NCI-H187 (cell line): ENCODE measurements at places on chromosomes 16 and 17.
A peak's percentile ranks its signal among the peaks of the same experiment; 100 is the strongest.

DNA sequence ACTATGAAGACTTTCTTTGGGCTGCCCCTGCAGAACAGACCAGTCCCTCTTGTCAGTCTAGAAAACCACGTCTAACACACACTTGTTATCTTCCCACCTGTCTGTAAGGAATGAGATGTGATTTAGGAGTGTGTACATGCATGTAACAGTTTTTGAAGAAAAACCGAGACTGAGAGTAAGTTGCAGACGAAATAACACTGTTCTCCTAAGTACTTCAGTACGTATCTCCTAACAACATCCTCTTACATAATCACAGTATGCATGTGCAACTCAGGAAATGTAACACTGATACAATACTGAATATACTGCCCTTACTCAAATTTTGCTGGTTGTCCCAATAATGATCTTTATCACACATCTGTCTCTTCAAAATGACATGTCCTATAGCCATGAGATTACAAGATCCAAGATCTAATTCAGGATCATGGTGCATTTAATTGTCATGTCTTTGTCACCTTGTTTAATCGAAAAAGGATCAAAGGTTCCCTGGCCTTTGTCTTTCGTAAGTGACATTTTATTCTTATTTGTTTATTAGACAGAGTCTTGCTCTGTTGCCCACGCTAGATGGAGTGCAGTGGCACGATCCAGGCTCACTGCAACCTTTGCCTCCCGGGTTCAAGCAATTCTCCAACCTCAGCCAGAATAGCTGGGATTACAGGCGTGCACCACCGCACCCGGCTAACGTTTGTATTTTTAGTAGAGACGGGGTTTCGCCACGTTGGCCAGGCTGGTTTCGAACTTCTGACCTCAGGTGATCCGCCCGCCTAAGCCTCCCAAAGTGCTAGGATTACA lies 25.6 kb downstream of the CREBBP start:
- no peak for DNase-seq

GRCh38 chr17:82030470-82031302 lies 792 bp upstream of the RAC3 start:
- peak; percentile 40 for DNase-seq

DNA sequence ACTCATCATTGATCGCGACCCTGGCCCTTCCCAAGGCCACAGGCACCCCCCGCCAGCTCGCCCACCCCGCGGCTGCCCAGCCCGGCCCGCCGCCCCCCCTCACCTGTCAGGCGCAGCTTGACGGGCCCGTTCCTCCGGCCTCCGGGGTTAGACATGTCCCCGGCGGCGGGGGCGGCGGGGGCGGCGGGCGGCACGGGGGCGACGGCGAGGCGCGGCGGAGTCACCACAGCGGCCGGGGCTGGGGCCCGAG lies 456 bp downstream of the SMURF2 start:
- no peak for DNase-seq

- no peak for DNase-seq
Measured at GRCh38 chr17:61701334-61701733, 110.3 kb upstream of the NACA2 start.

GRCh38 chr16:53949715-53950410 lies 245.9 kb downstream of the FTO start:
- DNase-seq, result no peak

DNA sequence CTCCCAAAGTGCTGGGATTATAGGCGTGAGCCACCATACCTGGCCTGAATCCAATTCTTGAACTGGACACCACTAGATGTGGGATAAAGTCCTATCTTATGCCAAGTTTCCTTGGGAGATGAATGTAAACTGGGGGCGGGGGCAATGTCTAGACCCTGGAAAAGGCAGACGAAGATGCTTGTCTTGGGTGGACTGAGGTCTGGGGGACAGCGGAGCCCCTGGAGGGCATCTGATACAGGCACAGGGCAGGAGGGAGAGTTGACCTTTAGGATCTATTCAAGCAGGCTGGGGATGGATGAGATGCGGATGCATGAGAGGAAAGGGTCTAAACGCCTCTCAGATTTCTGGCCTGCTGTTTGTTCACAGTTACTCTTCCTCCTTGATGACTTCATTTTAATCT lies 11.7 kb downstream of the C1QTNF1 start:
- DNase-seq, result no peak

DNA sequence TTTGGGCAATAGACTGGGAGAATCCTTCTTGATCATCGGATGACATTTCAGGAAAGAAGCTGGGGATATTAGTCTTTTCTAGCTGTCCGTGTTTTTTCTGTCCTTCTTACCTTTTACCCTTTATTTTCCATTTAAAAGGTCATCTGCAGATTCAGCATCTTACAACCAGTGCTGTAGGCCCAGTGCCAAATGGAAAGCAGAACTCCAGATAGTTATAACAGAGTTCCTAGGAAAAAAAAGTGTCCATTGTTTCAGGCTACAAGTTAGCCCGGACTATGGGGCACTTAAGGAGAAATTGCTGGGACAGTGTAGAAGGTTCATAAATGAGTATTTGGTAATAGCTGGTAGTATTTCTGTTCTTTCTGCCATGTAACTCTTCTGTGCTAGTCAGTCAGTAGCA lies 28.4 kb downstream of the LDHD start:
- DNase-seq, result no peak

DNA sequence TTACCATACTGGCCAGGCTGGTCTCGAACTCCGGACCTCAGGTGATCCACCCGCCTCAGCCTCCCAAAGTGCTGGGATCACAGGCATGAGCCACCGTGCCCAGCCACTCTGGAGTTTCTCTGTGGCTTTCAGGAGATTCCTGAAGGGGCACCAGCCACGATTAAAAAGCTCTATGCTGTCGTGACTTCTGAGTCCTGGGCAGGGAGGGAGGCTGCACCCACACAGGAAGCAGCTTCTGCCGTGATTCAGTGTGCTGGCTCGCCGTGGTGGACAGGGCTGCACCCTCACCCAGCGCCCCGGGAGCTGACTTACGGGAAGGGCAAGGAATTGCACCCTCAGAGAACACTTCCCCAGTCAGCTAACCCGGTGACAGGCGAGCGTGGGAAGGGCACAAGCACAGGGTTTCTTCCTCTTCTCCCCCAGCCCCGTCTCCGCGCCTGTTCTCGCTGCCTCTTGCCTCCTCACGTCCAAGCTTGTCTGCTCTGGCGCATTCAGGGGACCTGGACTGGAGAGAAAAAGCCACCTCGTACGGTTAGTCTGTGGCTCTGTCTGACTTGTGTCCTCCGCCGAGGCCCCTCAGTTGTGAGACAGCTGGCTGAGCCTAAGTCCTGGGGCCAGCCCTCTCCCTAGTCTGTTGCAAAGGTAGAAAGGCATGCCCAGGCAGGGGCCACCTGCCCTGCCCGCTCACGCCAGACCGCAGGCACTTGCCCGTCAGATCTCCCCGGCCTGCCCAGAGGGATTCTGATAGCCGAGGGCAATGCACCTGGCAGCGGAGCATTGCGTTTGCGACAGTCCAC lies 145.0 kb downstream of the SEC14L1 start:
- no peak for DNase-seq

- DNase-seq, result no peak
Measured at GRCh38 chr17:43552229-43552837, 6.2 kb upstream of the ETV4 start.

DNA sequence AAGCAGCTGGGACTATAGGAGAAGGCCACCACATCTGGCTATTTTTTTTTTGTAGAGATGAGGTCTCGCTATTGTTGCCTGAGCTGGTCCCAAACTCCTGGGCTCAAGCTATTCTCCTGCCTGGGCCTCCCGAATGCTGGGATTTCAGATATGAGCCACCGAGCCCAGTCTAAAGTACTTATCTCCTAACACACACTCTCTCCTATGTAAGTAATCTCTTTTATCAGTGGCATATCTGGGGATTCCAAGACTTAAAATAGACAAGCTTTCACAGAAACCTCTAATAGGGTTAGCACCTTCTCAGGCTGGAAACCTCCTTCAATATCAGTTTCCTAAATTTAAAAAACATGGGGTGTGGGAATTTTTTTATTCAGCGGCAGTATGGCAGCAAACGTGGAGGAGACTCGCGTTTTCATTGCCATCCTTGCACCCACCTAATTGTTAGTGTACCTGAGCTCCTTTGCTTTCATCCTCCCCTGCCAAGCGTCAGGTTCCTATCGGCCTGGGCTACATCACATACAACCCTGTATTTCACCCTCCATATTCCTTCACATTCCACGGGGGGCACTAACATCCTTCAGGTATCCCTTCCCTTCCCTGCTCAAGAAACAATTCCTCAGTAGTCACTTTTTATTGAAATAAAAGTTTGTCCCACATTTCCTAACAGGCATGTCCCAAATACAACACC lies 1.1 kb downstream of the EZH1 start:
- DNase-seq, result no peak

- no peak for DNase-seq
Measured at GRCh38 chr16:87407511-87408112, 15.5 kb downstream of the MAP1LC3B start.

DNA sequence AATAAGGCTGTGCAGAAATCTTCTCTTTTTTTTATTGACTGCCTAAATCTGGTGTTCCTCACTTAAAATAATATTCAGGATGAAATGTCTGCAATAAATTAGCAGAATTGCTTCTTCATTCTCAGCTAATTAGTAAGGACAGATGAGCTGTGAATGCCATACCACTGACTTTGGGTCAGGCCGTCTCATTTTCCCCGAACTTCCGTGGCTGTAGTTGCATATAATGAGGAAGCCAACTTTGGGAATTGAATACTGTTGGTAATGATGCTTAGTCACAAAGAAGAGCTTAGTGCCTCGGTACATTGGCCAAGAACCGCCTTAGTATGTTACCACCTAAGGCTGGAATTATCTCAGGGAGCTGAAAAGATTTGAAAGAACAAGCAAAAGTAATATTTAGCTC lies 47.6 kb downstream of the NUP93 start:
- no peak for DNase-seq

DNA sequence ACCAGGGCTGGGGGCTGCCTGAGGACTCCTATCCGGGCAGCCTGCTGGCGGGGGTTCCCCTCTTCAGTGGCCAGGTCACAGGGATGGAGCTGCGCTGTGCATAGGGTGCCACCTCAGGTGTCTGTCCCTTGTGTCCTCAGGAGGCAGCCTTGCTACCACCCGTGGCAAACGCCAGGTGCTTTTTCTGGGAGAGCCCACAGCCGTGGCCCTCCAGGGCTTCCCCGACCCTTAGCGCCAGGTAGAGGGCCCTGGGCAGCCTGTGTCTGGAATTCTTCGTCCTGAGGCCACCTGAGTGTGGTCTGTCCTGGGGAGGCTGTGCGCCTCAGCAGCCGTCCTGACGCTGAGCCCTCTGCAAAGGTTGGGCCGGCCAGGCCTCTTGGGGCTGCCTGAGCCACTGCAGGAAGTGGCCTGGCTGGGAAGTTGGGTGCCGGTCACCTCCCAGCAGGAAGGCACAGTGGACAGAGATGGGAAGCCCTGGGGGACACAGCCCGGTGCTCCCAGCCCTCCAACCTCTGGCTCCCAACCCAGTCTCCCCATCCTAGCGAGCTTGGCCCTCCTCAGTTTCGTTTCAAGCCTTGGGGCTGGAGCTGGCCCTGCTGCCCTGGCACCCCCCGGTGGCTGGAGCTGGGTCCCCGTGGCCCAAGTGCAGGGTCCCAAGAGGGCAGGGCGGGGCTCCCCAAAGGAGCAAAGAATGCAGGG lies 7.6 kb upstream of the BAIAP3 start:
- no peak for DNase-seq

- DNase-seq, result no peak
Measured at GRCh38 chr16:4339909-4340308, 11.2 kb downstream of the PAM16 start.

GRCh38 chr17:75020331-75021110 lies 8.1 kb downstream of the MRPL58 start:
- DNase-seq, result no peak
